Breast epithelium (tissue), 4 donors: ENCODE measurements at places on chromosomes 11 and 22.
A peak's percentile ranks its signal among the peaks of the same experiment; 100 is the strongest.

- no peak for DNase-seq
These were observed 62.5 kb upstream of the OR4B1 start for GRCh38 chr11:48154151-48154550.

GRCh38 chr11:12159351-12160099 lies 49.1 kb downstream of the MICAL2 start:
- DNase-seq = no peak

DNA sequence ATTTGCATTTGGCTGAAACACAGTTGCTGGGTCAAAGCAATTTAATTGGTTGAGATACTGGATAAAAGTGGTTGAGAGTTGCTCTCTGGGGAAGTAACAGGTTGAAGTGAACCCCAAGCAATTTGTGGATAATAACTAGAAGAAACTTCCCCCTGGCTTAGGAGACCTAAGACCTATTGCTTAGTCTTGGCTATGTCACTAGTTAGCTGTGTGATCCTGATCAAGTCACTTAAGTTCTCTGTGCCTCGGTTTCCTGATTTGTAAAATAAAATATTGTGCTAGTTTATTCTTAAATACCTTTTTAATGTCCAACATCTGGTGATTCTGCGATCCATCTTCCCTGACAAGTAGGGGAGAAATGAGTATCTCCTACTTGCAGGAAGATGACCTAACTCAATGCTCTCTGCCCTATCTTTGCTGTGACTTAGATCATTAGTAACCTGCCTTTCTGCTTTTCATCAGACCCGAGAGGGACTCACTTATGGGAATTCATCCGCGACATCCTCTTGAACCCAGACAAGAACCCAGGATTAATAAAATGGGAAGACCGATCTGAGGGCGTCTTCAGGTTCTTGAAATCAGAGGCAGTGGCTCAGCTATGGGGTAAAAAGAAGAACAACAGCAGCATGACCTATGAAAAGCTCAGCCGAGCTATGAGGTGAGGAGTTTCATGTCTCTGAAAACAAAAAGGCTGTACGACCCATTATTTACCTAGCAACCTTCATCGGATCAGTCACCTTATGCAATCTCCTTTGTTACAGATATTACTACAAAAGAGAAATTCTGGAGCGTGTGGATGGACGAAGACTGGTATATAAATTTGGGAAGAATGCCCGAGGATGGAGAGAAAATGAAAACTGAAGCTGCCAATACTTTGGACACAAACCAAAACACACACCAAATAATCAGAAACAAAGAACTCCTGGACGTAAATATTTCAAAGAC lies 37.5 kb downstream of the EHF start:
- DNase-seq = no peak

- DNase-seq = no peak
These were observed 29.2 kb downstream of the PDGFB start for GRCh38 chr22:39215426-39216142.

- DNase-seq = no peak
These were observed 47.2 kb downstream of the BUD13 start for GRCh38 chr11:116725434-116726221.

DNA sequence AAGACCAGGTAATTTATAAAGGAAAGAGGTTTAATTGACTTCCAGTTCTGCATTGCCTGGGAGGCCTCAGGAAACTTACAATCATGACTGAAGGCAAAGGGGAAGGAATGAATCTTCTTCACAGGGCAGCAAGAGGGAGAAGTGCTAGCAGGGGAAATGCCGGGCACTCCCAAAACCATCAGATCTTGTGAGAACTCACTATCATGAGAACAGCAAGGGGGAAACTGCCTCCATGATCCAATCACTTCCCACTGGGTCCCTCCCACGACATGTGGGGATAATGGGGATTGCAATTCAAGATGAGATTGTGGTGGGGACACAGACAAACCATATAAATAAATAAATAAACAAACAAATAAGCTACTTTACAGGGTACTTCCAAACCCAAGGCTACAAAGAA lies 28.8 kb upstream of the EXPH5 start:
- DNase-seq = no peak

DNA sequence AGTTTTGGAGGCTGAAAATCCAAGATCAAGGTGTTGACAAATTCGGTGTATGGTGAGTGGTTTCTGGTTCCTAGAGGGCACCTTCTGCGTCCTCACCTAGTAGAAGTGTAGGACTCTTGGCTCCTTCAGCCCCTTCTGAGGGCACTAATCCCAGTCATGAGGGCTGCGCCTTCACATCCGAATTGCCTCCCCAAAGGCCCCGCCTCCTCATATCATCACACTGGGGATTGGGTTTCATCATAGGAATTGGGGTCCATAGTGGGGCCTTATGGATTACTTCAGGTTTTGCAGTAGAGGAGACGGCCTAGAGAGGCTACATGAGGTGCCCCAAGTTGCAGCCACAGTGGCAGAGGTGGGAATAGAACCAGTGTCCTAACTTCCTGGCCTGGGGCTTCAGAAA lies 87.1 kb downstream of the CEP164 start:
- no peak for DNase-seq

- DNase-seq = no peak
These were observed 42.4 kb upstream of the MAPK1 start for GRCh38 chr22:21909871-21910270.

DNA sequence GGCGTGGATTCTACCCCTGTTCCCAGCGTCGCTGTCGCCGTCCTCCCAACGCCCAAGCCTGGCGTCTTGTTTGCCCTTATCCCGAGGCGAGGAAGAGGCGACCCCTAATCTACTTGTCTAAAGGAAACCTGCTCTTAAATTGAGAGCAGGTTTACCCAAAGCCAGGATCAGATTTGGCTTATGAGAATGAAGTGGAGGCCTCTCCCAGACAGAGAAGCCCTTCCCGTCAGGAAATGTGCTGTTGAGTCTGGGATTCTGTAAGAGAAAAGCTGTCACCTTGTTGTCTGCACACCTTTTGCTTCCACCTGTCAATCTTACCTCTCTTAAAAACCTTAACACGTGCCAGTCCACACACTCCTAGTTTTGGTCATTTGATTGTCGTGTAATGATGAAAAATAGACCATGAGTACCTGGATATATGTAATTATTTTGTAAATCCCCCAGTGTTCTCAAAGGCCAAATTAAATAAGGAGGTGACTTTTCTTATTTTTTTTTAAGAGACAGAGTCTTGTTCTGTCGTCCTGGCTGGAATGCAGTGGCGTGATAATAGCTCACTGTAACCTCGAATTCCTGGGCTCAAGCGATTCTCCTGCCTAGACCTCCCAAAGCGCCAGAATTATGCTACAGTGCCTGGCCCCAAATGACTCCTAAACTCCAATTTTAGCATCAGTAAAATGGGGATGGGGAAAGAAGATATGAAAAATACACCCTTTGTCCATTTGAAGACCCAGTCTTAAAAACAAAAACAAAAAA lies 627 bp downstream of the GTF2H1 start:
- DNase-seq = no peak

DNA sequence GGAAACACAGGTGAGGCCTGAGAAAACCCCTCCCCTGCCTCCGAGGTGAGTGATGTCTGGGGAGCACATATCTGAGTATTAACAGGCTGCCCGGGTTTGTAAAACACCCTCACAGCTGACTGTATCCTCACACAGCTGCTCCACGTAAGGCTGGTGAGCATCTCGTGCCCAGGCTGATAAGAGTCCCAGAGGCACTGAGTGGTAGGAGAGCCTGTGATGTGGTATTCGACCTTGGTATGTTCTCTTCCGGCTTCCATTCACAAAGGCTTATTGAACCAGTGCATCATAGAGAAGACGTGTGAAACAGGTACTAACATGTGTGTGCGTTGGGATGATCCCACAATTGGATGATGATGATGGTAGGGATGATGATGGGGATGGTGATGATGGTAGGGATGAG lies 71.7 kb downstream of the RASSF10 start:
- DNase-seq = no peak

- peak; percentile 6 for DNase-seq
These were observed 14.2 kb upstream of the APOBEC3A start for GRCh38 chr22:38943201-38943600.

DNA sequence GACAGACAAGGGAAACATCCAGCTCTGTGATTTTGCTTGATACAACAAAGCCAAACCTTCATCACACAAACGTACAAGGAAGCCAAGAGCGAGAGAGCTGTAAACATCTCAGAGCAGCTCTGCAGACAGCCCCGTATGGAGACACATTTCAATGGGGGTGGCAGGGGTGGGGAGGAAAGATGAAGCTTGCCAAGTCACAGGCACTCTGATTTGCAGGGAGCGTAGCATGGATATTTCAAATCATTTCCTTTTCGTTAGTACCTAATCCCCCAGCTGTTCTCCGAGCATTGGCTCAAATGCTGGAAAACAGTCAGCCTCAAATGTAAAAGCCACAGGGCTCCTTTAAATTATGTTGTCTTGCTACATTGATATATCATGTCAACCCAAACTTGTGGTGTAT lies 458.9 kb upstream of the CADM1 start:
- DNase-seq = no peak

GRCh38 chr22:42645341-42645937 lies 3.8 kb downstream of the CYB5R3 start:
- no peak for DNase-seq

DNA sequence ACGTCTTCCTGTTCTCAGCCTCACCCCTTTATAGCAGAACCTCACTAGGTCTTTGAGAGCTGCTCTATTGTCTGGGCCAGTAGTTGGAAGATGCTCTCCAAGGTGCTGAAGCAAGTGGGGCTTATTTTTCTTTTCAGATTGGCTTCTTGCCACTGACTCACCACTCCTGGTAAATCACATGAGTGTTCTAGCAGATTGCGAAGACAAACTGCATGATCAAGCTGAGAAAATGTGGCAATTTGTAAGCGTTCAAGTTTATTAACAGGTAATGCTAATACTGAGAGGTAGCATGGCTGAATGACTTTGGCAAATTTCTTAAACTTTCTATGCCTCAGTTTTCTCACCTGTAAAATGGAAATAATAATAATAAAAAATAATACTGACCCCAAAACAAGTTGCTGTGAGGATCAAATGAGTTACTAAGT lies 59.2 kb downstream of the CACNG2 start:
- no peak for DNase-seq

DNA sequence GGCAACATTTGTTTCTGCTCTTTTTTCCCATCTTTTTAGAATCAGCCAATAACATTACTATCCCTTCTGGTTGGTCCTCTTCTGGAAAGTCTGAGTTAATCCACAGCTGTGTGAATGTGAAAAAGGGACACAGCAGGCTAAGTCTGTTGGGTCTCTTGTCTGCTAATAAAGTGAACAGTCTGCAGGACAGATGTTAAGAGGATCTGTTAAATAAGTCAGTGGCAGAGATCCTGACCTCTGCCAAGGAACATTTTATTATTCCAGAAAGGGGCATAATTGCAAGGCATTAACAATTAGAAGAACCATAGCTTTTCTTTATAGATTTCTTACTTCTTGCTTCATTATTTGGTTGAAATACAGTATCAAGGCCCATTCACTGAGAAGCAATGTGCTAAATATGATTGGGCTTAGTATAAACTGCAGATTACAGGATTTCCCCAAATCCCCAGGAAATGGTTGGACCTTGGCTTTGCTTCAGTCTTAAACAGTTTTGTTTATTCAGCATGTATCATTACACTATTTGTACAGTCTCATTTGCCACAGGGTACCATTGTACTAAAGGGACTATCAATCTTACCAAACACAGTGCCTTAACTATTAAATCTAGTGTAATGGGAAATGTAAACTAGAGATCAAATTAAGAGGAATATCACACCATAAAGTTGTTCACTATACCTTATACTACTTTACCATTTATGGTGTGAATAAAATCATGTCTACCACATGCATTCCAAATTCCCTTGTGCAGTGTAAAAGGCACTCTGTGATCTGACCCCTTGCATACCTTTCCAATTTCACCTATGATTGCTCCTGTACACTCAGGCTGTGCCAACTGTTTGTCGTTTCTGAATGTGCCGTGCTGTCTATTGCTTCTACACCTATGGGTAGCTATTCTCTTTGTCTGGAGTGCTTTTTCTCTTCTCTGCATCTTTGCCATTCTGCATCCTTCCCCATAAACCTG lies 274.0 kb downstream of the SOX6 start:
- no peak for DNase-seq

- DNase-seq = no peak
These were observed 32.8 kb downstream of the FAM227A start for GRCh38 chr22:38623351-38623750.

DNA sequence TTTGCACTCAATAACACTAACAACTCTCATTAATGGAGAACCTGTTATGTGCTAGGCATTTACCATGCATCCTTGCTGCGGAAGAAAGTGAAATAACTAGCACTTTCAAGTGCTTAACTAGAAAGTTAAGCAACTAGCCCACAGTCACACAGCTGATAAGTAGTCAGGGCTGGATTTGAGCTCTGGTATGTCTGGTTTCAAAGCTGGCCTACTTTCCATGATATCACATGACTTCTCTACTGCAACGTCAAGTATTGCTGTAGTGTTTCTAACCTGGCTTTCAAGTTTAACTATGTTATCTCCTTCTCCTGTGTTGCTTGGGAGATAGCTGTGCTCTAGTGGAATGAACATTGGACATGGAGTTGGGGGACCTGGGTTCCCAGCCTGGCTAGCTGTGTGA lies 12.1 kb downstream of the SLC15A3 start:
- no peak for DNase-seq

DNA sequence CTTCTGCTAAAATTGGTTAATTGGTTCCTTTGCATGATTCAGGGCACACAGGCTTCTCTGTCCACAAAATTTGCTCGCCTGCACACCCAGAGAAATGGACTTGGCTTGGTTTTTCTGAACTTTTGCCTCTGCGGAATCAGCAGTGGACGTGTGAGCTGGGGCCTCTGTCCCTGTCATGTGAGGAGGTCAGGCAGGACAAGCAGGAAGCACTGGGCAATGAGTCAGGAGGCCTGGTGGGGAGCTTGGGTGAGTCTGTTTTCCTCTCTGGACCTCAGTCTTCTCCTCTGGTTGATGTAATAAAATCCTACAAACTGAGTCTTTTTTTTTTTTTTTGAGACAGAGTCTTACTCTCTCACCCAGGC lies 10.4 kb upstream of the CELSR1 start:
- no peak for DNase-seq

GRCh38 chr11:11607772-11608171 lies 14.0 kb downstream of the GALNT18 start:
- no peak for DNase-seq

GRCh38 chr11:42521994-42522393 lies 789.8 kb upstream of the API5 start:
- DNase-seq = no peak

- DNase-seq = no peak
These were observed 136.2 kb downstream of the ELP4 start for GRCh38 chr11:31645747-31646146.

DNA sequence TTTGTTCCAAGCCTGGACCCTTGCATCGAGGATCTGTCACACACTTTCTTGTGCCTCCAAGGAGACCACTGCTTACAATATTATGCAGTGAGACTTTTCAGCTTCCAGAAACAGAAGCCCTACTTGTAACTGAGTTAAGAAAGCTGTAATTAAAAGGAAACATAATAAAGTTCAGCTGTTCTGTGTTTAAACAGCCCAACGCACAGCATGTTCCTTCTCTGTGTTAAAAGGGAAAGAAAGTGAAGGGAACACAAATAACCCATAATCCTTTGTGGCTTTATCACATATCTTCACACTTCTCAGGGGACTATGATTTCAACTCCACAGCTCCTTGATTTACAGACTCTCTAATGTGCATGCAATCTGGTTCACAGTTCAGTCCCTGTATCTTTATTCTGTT lies 200.3 kb upstream of the MTNR1B start:
- no peak for DNase-seq

- no peak for DNase-seq
These were observed 66.9 kb upstream of the TCF20 start for GRCh38 chr22:42337356-42337755.

GRCh38 chr22:45212992-45213751 lies 27.5 kb downstream of the KIAA0930 start:
- no peak for DNase-seq
